ENCODE measurements at places on chromosomes 7 and 10.

DNA sequence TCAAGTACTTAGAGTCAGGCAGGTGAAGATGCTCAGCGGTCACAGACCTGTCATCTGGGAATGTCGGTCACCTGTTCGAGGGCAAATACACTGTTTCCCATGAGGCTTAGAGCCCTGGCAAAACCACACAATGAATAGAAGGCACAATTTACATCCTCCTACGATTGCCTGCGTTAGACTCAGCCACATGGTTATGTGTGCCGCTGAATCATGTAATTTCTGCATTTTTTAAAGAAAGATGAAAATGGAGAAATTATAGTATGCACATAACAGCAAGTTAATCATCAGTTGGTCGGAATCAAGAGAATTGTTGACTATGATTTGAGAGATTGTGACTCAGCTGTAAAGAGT is 158.2 kb downstream of the ADARB2 start:
- DNase-seq: no peak

DNA sequence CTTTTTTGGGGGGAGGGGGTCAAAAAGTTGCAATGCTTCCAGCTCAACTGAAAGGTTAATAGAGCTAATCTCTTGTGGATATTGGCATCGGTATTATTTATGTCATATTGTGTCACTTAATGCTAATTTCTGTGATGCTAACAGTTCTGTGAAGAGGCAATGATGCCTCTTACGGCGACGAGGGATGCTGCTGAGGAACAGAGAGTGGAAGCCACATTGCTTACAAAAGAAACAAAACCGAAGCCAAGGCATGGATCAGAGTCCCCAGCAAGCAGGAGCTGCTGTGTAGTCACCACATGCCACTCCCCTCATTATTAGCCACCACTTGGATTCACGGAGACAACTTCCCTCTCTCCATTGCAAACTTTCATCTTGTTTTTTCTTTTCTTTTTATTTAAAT is 536.5 kb upstream of the MGMT start:
- no peak for DNase-seq

- DNase-seq: no peak
Observed at GRCh38 chr10:129847741-129848483, 116.2 kb downstream of the EBF3 start.

DNA sequence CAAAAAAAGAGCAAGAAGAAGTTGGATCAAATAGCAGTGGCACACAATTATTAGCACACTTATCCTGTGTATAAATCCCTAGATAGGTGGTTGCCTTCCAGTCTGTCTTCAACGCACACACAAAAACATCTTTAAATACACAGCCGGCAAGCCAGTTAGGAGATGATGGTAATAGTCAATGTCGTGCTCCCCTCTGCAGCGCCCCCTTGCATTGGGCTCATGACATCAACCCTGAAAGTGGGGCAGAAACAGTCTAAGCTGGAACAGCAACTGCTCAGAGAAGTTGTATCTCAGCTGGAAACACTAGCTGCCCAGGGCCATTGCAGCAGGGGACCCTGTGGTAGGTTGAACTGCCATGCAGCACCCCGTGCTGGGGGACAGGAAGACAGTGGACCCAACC is 179.5 kb upstream of the YAE1 start:
- DNase-seq: no peak

- DNase-seq: no peak
Observed at GRCh38 chr7:29843093-29843492, 36.8 kb downstream of the WIPF3 start.

GRCh38 chr10:124390471-124391187 is 28.1 kb downstream of the OAT start:
- DNase-seq: no peak

DNA sequence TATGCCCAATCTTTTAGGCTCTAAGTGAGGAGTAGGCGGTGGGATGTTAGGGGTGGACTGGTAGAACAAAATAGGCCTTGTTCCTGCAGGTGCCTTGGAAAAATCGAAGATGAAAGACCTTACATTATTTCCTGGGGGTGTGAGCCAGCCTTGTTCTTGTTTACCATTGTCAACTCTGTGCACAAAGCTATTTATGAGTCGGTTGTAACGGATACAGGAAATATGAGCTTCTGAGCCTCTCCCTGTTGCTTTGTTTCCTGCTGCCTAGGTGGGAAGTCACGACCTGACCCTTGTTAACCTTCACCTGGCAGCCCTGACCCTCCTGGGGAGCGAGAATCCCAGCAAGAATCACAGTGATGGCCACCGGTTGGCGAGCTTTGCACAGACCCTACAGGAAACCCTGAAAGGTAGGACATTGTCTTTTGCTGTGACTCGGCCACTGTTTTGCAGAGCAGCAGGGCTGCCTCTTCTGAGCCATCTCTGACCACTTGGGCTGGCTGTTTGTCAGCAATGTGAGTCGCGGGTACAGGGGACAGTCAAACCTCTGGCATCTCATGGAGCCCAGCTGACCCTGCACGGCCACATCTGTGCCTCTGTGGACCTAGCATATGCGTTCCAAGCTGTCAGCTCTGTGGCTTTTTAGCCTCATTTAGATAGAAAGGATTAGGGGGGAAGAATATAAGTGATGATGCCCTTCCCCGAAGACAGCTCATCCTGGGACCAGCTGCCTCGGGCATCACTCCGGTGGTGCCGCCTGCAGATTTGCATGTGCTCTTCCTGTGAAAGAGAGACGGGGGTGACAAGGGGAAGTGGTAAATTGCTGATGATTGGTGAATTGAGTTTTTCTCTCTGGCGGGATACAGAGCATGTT is 102.1 kb upstream of the ANLN start:
- DNase-seq: no peak

GRCh38 chr10:48842231-48842630 is 97.4 kb downstream of the LRRC18 start:
- DNase-seq: no peak

GRCh38 chr7:137096607-137097006 is 228.2 kb downstream of the CHRM2 start:
- no peak for DNase-seq

GRCh38 chr10:120606051-120606764 is 149.2 kb downstream of the PLPP4 start:
- no peak for DNase-seq

GRCh38 chr7:43942997-43943396 is 16.8 kb downstream of the UBE2D4 start:
- no peak for DNase-seq

DNA sequence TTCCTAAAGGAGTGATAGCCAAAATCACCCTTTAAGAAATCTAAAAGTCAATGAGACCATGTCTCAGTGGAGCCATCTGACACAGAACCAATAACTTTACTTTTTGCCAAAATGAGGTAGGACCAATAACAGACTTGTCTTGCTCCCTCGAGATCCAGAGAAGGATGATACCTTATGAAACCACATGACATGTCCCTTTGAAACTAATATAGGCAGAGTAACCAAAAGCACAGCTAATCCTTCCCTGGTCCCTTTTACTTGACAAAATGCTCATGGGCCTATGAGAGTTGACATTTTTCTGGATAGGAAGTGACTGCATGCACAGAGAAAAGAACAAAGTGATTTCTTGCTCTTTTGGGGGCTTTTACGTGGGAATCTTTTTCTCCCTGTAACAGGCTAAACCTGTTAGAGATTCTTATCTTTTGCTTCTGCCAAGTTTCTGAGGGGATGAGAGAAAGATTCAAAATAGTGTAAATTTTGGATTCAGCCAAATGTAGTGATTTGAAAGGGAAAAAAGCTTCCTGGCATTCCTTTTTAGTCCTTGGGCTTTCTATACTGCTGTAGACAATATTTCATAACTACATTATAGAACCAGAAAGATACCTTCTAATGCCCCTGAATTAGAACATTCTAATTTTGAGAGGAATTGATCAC is 87.6 kb downstream of the ARMH3 start:
- no peak for DNase-seq

GRCh38 chr7:7988706-7989105 is 20.1 kb downstream of the GLCCI1 start:
- DNase-seq: no peak

DNA sequence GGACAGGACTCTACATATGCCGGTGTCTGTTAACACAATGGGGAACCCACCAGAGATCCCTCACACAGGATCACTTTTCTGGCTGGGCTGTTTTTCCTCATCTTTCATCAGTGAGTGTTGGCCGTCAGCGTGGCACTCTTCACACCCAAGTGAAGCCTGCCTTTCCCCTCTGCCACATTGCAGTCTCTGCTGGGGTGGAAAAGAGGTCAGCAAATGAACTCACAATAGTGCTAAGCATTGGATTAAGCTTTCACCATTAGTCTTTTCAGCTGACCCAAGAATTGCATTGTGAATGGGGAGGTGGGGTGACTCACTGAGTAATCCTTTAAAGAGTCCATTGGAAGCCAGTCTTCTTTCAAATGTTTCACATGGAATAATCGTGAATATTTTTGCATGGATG is 143.0 kb downstream of the KIAA1217 start:
- DNase-seq: no peak

GRCh38 chr7:30920584-30921539 is 9.2 kb downstream of the AQP1 start:
- DNase-seq: no peak

GRCh38 chr7:69467826-69468225 is 130.4 kb upstream of the AUTS2 start:
- no peak for DNase-seq

- no peak for DNase-seq
Observed at GRCh38 chr7:36732806-36733205, 8.5 kb upstream of the AOAH start.

GRCh38 chr10:83685458-83685857 is 453.9 kb upstream of the GHITM start:
- DNase-seq: no peak

- no peak for DNase-seq
Observed at GRCh38 chr10:34813626-34814222, 1.4 kb downstream of the PARD3 start.

- no peak for DNase-seq
Observed at GRCh38 chr7:128879939-128880746, 17.5 kb downstream of the ATP6V1F start.

- no peak for DNase-seq
Observed at GRCh38 chr7:83640240-83640639, 8.7 kb downstream of the SEMA3E start.

DNA sequence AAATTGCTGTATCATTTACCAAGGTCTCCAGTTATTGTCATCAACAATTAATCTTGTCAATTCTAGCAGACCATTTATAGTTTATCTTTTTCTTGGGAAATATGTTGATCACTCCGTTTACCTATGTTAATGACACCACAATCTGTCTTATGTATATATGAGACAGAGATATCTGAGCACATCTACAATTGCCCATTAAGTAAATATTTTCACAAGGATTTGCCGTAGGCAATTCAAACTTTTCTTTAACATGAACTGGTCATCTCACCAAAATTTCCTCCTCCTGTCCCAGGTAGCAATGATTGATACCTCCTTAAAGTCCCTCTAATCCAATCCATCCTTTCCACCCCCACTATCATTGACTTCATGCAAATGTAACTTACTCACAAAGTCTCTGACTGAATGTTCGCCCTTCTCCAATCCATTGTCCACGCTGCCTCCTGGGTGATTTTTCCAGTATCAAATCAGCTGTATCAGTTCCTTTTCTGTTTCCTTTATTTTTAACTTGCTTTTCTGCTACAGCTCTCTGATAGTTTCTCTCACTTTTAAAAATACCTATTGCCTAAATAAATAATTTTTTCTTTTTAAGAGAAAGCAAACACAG is 138.3 kb downstream of the GNAT3 start:
- no peak for DNase-seq

Data from right renal cortex interstitium (tissue), 3 donors.